Activated naive CD4-positive, alpha-beta T cell treated with Interleukin-2 at 50 U/mL for 16 hours (primary cell): ENCODE measurements at places on chromosomes 6 and 20.

- DNase-seq: no peak
Measured at GRCh38 chr6:69005199-69005598, 370.1 kb downstream of the ADGRB3 start.

DNA sequence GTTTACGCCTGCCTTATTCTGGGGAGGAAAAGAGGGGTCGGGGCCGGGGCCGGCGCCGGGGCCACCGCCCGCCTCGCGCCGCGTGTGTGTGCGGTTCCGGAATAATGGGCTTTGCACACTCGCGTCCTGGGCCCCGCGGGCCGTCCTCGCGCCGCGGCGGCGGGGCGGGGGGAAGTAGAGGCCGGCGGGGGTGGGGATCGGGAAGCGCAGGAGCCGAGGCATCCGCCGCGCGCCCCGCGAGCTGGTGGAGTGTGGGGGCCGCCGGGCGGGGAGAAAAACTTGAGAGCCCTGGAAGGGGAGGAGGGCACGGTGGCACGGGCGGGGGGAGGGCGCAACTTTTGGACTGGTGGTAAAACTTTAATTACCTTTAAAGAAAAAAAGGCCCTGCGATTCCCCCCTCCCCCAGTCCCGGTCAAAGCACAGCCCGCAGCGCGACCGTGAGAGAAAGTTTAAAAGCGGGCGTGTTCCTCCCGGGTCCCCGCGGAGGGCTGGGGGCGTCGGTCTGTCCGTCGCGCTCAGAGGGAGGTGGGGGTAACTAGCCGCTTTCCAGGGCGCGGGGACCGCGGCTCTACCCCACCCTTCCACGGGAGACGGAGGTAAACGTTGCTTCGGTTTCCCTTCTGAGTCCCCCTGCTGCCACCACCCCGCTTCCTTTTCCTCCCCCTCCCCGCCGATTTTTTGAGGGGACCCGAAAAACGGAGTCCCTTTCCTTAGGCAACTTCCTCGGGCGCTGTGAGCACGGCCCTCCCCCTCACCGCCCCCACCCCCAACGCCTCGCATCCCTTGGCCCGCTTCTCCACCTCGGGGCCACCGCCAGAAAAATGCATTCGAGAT is 1.9 kb downstream of the L3MBTL3 start:
- DNase-seq: peak; percentile 50

- no peak for DNase-seq
Measured at GRCh38 chr6:24959319-24959718, 23.6 kb upstream of the RIPOR2 start.

DNA sequence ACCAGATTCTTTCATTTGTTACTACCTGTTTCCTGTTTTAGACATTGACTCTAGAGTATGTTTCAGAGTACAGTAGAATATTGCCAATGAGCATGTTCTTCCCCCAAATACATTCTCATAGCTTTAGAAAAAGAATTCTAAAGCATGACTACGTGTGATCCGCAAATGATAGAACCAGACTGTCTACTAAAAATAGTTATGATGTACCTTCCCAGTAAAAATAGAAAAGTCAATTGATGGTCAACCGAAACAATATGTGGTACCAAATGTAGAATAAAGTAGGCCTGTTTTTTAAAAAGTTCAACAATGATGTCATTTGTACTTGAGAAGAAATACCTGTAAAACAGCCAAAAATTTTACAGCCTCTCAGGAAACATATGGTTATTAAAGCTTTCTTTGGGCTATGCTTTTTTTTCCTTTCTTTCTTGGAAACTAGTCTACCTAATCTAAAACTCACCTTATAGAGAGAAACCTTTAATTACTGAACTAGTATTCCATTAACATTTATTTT is 130.1 kb upstream of the MTHFD1L start:
- DNase-seq: no peak

- no peak for DNase-seq
Measured at GRCh38 chr20:49549801-49550551, 18.0 kb downstream of the PTGIS start.

- peak; percentile 77 for DNase-seq
Measured at GRCh38 chr20:63178889-63179686, 36.8 kb downstream of the YTHDF1 start.

DNA sequence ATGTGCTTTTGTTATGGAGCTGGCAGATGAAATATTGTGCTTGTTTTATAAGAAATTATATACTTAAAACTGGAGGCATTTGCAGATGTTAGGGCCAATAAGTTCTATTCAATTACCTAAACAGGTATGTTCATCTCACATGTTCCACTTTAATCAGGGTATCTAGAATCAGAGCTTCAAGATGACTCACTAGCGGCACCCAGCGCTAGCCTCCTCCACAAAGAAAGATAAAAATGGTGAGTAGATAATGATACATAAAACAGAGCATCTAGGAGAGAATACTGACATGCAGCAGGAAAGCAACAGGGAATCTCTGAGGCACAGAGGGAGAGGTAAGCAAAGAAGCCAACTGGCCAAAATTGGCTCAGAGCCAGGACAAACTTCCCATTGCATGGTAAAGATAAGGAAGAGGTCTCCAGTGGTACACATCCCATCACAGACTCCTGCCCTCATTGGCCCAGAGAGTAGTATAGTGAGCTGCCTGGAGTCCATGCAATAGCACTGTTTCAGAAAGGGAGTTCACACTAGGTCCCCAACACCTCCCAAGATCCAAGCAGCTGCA is 200.7 kb upstream of the SPTLC3 start:
- DNase-seq: no peak

DNA sequence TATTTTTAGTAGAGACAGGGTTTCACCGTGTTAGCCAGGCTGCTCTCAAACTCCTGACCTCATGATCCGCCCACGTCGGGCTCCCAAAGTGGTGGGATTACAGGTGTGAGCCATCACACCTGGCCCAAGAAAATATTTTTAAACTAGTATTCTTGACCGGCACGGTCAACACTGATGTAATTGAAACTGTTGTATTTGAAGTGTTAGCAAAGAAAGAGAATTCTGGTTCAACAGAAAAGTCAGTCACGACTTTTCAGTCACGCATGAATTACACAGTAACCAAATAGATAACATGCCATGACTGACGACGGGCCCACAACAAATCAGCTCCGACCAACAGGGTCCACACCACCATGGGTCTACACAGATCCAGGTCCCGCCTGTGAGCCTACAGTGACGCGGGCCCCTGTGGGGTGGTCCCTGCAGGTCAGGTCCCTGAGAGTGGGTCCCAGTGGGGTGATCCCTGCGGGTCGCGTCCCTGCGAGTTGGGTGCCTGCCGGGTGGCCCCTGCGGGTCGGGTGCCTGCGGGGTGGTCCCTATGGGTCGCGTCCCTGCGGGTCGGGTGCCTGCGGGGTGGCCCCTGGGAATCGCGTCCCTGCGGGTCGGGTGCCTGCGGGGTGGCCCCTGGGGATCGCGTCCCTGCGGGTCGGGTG is 1.0 kb downstream of the GMEB2 start:
- peak; percentile 26 for DNase-seq

- no peak for DNase-seq
Measured at GRCh38 chr6:150470960-150471665, 102.3 kb downstream of the IYD start.

- no peak for DNase-seq
Measured at GRCh38 chr6:13712599-13712898, 914 bp upstream of the RANBP9 start.

- peak; percentile 5 for DNase-seq
Measured at GRCh38 chr20:59598625-59599310, 5.6 kb upstream of the PHACTR3 start.

DNA sequence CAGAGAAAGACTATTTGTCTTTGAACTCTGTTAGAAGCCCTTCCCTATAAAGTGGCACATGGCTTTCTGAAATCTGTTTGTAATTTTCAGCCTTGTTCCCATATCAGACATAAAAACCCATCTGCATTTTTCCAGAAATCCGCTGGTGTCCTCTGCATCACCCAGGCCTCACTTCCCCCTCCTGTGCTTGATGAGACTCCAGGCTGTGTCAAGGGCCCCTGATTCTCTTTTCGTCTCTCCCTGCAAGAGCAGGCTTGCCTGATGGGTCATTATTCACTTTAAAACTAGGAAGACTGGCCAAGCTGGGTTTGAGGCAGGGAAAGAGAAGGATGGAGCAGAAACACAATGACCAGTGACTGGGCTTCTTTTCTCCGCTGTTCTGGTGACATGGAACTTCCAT is 10.6 kb upstream of the PROKR2 start:
- DNase-seq: no peak

DNA sequence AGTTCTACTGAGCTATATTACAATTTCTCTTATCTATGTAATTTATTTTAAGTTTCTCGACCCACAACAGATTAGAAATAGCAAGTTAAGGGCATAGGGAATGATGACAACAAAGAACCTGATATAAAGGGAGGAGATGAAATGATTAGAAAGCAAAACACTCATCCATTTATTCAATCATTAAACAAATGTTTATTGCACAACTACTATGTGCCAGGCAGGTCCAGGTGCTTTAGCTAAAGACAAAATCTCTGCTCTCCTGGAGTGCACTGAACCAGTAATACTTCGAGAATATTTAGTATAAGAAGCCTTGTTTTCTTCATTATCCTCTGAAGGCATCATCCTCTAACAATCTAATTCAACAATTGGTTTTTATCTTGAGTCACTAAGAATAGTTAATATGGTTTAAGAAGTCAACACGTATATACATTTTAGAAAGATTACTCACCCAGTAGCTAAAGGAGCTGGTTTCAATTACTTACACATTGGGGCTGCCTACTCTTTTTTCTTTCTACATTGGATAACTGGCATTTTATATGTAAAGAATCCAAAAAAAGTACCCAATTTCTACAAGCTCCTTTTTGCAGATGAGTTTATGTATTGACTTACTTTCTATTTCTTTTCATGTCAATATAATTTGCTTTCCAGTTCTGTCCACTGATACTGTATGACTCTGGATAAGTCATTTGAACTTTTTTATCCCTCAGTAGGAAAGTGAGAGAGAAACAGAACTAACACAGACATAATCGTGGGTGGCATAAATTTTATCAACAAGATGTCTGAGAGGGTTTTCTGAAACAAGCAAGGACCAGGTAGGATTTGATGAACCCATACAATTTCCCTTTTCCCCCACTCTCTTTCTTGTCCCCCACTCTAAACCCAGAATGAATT is 312.6 kb downstream of the CLIC5 start:
- no peak for DNase-seq

- DNase-seq: no peak
Measured at GRCh38 chr6:139640921-139641320, 266.5 kb upstream of the CITED2 start.

DNA sequence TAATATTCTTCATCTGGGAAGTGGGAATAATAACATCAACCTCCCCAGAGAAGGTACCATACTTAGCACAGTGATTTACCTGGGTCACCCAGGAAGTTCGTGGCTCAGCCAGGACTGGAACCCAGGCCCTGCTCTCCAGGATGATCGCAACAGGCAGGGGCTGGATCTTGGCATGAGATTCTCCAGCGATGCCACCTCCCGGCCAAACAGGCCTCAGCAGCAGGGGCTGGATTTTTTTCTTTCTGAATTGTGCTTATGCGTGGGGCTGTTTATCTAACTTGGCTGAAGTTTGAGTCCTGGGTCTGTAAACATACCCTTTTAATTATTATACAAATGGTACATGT is 129.5 kb upstream of the PTPN1 start:
- no peak for DNase-seq

DNA sequence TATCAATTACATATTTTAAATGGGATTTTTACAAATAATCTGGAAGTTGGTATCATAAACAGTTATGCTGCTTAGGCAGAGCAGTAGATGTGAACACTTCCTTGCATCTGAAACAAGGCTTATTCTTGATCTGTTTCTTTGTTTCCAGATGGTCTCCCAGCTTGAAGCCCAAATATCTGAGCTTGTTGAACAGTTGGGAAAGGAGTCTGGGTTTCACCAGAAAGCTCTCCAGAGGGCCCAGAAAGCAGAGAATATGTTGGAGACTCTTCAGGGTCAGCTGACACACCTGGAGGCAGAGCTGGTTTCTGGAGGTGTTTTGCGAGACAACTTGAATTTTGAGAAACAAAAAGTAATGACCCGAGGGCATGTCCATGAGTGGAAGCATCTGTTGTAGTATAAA is 91.9 kb downstream of the CCDC170 start:
- no peak for DNase-seq

GRCh38 chr6:127300411-127300810 is 33.7 kb downstream of the RNF146 start:
- DNase-seq: no peak

GRCh38 chr6:53984581-53984980 is 126.7 kb upstream of the MLIP start:
- DNase-seq: no peak

- DNase-seq: no peak
Measured at GRCh38 chr6:41967312-41968287, 26.0 kb upstream of the CCND3 start.

- DNase-seq: no peak
Measured at GRCh38 chr20:2171266-2171790, 69.7 kb downstream of the STK35 start.

DNA sequence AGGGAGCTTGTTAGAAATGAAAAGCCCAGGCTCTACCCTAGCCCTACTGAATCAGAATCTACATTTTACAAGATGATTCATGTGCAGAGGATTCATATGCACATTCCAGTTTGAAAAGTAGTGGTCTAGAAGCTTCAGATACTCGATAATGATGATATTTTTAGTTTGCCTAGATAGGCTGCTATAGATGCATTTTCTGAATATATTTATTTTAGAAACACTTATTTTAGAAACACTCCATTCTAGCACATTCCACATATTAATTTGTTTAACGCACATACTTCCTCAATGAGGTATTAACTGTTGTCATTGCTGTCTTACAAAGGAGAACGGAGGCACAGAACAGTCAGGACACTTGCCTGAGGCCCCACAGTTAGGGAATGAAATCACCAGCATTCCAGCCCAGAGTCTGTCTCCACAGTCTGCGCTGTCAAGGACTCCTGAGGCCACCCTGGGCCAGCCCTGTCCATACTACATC is 64.4 kb downstream of the SNAP25 start:
- DNase-seq: no peak

- DNase-seq: no peak
Measured at GRCh38 chr6:46453741-46454316, 37.4 kb downstream of the RCAN2 start.

- no peak for DNase-seq
Measured at GRCh38 chr6:166830891-166831363, 125.4 kb downstream of the RNASET2 start.

DNA sequence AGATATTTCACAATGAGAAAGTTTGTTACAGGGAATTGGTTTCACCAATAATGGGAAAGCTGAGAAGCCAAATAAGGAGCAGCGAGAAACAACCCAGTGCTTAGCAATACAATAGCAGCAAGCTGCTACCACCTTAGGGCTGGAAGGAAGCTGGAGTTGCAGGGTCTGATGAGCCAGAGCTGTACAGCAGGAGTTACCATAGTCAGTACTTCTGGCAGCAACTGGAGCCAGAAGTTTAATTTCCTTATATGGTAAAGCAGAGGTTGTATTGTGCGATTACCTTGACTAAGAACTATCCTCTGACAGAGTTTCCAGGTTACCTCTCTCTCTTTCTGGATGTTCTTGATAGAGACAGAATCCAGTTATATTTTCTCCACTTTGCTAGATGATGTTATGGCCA is 137.1 kb upstream of the OLIG3 start:
- DNase-seq: no peak

- no peak for DNase-seq
Measured at GRCh38 chr20:16437387-16437996, 135.8 kb downstream of the KIF16B start.

- DNase-seq: no peak
Measured at GRCh38 chr6:19759117-19759880, 77.9 kb upstream of the ID4 start.
